ENCODE measurements at places on chromosomes 6 and 20. TPM values are rescaled to one million over a fixed set of nuclear protein-coding genes. Genes with fewer than 3 reads are reported as not detected.

ZBTB12 gene
- total RNA-seq, result 1.7 TPM

VWA7 gene
- total RNA-seq, result 0.58 TPM

FHL5 gene
- not detected for total RNA-seq

IRAK1BP1 gene
- 2.5 TPM for total RNA-seq

SLC35D3 gene
- not detected for total RNA-seq

ENPP1 gene
- total RNA-seq, result 1.2 TPM

DNA sequence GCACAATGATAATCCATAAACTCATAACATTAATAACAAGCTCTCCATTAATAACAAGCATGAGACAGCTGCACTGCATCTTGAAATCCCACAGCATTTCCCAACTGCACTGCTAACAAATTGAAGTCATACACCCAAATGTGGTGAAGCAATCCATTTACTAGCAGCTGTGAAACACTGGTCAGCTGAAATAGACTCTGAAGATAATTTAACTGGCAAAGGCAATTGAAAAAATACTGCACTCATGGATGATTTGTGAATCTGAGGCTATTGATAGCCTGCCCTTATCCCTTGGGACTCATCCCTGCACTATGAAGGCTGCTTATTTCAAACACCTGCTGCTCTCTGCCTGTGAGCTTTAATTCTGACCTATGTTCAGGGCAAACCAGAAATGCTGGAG lies 49.1 kb upstream of the PLCB1 start:
- no peak for DNase-seq

GRCh38 chr6:68087399-68088133 lies 547.5 kb upstream of the ADGRB3 start:
- no peak for DNase-seq

- DNase-seq, result no peak
These were observed 116.9 kb upstream of the EMILIN3 start for GRCh38 chr20:41483553-41483930.

DNA sequence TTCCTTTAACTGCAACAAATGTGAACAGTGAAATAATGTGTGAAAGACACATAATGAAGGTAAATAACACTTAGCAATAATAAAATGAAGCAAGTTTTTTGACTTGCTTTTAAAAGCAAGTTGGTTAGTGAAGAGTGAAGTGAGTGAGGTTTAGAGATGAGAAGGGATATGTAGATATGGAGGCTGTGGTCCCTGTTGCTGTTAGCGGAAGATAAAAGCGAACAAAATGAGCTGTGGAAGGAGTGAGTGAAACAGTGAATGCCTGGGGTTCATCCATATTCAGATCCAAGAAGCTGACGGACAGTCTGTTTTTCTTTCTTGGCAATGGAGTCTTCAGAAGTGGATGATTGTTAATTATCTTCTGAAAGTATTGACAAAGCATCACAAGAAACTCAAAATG lies 23.5 kb downstream of the ZBTB9 start:
- DNase-seq, result no peak

DNA sequence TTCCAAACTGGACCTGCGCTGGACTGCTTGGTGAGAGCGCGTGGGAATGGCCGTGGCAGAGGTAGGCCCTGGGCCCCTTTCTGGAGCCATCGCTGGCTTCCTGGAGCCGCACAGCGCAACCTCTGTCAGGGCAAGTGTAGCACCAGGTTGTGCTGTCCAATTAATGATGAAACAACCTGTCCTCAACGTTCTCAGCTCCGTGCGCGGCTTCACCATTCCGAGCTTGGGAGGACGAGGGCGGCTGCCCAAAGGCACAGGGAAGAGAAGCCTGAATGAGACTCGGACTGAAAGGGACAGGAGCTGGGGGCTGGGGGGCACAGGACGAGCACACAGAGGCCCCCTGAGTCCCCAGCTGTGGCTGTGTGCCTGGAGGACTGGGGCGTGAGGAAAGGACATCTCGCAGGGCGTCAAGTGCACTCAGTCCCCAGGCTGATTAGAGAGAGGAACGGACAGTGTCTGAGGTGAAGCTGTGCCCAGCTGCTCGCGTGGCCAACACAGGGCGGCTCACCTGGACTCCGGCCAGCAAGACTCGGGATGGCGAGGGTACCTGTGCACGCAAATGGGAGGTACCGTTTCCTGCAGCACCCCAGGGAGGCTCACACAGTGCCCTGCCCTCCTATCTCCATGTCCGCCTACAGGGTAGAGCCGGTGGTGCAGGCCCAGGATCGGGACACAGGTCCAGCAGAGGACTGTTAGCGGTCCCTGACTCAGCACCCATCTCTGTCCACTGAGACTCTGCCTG lies 403.3 kb downstream of the TAF4 start:
- no peak for DNase-seq

DNA sequence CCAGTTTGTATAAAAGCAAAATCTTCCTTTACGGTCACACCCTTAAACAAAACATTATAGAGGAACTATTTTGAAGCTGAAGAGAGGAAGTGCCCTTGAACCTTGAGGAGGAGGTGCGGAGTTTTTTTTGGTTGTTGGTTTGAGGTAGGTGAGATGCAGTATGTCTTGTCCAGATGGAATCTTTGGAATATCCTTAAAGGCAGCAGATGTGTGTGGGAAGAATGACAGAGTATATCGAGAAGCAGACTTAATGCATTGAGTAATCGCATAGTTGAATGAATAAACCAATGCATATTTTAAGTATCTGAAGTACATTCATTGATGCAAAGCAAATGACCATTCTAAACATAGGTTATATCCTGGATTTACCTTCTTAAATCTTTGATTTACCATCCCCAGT lies 49.9 kb downstream of the AIG1 start:
- DNase-seq, result no peak

- DNase-seq, result no peak
These were observed 89.3 kb downstream of the EPB41L2 start for GRCh38 chr6:130973521-130974277.

DNA sequence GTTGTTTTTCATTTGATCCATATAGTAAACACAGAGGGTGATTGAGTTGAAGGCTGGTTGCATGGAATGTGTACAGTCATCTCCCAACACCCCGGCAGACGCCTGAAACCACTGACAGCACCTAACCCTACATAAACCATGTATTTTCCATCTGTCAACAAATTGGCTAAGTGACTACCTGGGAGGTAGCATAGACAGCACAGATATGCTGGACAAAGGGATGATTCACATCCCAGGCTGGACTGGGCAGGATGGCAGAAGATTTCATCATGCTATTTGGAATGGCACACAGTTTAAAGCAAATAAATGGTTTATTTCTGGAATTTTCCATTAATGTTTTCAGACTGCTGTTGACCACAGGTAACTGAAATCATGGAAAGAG lies 4.4 kb upstream of the VIP start:
- no peak for DNase-seq

GRCh38 chr6:52635049-52635577 lies 35.8 kb upstream of the TMEM14A start:
- DNase-seq, result no peak

- DNase-seq, result no peak
These were observed 1.9 kb upstream of the POU3F2 start for GRCh38 chr6:98832284-98833056.

DNA sequence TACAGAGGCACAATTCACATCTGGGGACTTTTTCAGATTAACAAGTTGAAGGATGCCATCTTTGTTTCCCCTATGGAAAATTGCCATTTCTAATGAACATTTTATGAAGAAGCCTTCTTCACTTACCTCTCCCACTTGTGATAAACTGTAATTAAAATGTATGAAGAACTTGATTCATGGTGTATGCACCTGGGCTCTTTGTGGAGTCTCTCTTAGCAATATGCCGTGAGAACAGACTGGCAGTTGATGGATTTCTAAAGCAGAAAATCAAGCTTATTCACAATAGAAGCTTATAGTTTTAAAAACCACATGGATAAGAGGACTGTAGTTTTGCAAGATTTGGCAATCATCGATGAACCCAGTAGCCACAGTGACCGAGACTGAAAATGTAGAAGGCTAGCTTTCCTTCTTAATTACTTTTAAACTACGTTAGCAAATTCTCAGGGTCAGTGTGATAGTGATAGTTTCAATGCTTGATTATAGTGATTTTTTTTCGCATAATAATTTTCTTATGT lies 270.6 kb downstream of the PRL start:
- DNase-seq, result no peak

GRCh38 chr20:43375591-43375990 lies 82.1 kb upstream of the SRSF6 start:
- no peak for DNase-seq

DNA sequence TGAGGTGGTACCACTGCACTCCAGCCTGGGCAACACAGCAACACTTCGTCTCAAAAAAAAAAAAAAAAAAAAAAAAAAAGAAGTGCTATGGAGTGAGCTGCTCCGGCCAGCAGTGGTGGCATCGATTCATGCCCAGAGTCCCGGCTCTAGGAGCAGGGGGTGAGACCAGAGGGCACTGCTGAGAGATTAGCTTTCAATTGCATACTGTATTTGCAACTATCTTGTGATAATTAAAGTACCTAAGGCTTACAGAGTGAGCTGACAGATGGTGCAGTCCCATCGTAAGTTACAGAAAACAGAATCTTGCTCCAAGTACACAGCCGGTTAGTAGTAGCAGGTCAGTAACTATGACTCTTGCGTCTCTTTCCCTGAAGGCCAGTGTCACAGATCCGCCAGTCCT lies 31.5 kb downstream of the TMEM14B start:
- DNase-seq, result no peak

DNA sequence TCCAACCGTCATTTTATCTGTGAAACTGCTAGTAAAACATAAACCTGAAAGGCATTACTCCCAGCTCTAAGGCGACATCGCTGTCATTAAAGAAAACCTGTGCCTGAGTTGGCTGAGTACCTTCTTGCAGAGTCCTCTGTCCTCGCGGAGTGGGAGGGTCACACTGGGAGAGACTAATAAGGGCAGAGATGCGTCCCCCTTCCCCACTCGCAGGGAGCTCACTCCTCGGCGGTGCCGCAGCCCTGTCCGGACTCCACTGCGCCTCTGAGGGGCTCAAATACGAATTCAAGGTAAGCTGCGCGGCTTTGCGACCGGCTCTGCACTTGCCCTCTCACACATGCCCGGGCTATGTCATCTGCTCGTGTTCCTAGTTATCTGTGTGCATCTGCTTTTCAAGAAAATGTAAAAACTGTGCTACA lies at the start of gene COL19A1:
Gene COL19A1, plus strand, starts transcription at position 206 of the 419 bp plus-strand sequence. CDS start 13,012 bp downstream, outside the sequence.
- DNase-seq, result no peak

DNA sequence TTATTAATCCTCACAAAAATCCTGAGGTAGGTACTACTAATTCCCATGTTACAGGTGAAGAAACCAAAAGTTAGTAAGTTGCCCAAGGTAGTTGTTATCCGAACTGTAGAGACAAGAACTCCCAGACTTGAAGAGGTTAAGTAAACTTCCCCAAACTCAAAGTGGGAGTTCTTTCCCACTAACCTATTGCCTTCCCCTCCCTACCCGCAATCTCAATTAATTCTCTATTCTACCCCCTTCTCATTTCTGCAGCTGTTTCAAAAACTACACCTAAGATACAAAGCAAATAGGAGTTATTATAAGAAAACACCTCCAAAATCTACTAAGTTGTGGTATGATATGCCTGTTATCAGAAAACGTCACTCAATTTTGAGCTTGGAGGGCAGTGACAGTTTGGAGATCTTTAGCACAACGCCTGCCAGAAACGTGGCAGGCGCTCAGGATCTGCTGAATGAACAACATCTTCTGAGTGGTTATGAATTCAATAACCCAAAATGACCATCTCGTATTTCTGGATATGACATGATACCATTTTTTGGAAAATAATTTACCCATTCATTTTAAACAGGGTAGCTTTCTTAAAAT lies 7.1 kb downstream of the CSNK2A1 start:
- DNase-seq, result no peak

DNA sequence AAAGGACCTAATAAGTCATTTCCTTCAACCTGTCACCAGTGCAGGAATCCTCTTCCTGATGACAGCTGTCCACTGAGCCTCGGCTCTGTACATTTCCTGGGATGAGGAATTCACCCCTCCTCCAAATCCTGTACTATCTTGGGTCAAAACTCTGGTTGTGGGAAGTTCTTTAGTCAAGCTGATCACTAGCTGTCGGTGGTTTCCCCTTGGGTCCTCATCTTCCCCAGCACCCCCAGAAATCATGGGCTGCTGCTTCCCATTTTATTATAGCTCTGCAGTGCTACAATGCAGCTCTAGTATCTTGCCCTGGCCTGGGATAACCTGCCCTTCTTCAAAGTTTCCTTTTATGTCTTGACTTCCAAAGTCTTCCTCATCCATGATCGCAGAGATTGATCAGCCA lies 14.6 kb upstream of the ADA start:
- no peak for DNase-seq

DNA sequence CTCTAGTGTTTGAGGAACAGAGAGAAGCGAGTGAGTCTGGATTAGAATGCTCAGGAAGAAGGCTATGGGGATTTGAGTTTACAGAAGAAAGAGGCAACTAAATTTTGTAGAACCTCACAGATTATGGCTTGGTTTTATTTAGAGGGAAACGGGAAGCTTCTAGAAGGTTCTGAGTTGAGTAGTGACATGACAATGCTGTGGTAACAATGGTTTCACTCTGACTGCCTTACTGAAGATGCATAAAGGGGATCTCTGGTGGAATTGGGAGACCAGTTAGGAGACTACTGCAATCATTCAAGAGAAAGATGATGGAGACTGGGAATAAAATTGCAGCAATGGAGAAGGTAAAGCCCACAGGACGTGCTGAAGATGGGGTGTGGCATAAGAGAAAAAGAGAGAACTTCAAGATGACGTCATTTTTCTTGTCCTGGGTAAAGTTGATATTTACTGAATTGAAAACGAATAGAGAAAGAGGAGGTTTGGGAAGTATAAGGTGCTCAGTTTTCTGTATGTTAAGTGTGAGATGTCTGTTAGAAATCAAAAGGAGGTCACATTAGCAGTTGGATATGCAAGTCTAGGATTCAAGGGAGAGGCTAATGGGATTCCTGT lies 710.1 kb upstream of the NRSN1 start:
- no peak for DNase-seq

- DNase-seq, result no peak
These were observed 118.9 kb upstream of the COL21A1 start for GRCh38 chr6:56366141-56366852.
